Foreskin fibroblast (primary cell): ENCODE measurements at places on chromosomes 2 and 18.

DNA sequence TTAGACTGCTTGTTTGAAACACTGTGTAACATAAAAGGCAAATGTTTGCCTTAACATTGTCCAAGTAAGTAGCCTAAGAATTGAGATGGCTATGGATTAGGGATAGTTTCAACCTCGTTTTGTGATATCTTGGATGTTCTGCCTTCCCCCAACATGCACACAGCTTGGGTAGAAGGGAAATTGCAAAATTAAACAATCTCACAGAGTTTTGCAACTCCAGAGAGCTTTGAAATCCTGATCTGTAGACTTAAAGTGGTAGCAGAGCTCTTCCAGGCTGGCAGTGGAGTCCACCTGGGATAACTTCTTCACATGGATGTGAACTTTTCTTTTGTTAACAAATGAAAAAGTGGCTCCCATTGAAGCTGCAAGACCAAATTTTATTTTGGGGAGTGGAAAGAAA lies 59.6 kb downstream of the CHRNA1 start:
- DNase-seq, result no peak

DNA sequence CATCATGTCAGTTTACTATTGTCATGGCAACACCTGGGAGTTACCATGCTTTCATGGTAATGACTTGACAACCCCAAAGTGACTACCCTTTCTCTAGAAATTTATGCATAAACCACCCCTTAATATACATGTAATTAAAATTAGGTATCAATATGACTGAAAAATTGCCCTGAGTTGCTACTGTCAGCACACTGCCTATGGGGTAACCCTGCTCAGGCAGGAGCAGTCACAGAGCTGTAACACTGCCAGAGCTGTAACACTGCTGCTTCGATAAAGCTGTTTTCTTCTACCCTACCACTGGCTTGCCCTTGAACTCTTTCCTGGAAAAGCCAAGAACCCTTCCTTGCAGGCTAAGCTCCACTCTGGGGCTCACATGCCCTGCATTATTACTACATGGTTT lies 95.5 kb upstream of the SYT4 start:
- no peak for DNase-seq

DNA sequence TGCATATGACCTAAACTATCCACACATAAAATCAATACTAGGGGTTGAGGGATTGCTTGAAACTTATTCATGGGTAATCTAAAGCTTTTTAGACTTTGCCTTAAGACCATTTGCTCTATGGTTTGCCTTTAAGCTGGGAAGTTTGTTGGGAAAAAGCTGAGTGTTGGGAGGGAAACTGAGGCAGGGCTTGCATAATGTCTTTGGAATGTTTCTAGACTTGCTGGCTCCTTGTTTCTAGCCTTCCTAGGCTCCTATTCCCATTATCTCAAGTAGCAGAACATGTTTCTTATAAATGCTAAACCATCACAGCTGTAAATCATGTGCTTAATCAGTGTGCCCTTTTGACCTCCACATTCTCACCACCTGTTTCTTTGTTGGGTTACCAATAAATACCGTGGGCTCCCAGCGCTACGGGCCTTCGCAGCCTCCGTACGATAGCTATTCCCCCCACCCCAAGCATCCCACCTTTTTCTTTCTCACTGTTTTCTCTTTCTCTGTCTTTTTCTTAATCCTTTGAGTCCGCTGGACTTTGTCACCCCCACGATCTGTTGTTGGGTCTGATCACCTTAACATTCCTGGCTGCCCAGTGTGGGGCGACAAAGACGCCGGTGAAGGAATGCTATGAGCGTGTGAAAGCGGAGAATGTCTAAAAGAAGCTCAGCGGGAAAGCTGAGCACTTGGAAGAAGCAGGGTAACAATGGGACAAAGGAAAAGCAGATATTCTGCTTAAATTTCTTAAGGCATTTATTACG lies 49.4 kb upstream of the CWC22 start:
- DNase-seq, result no peak

DNA sequence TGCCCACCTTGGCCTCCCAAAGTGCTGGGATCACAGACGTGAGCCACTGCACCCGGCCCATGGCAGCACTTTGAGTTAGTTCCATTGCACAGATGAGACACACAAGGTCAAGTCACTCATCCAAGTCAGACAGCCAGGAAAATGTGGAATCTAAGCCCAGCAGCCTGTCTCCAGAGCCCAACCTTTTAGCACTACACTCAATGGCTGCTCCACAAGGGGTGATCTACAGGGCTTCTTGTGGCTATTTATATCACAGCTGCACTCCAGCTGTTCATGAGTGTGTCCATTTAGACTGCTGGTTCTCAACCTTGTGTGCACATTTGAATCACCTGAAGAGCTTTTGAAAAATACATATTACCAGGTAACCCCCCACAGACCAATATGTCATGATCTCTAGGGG lies 72.9 kb upstream of the RPL31 start:
- no peak for DNase-seq

- DNase-seq, result no peak
Measured at GRCh38 chr2:241813644-241814392, 4.8 kb downstream of the NEU4 start.
